ENCODE measurements at places on chromosomes 5 and 9. TPM values are rescaled to one million over a fixed set of nuclear protein-coding genes. Genes with fewer than 3 reads are reported as not detected.

DNA sequence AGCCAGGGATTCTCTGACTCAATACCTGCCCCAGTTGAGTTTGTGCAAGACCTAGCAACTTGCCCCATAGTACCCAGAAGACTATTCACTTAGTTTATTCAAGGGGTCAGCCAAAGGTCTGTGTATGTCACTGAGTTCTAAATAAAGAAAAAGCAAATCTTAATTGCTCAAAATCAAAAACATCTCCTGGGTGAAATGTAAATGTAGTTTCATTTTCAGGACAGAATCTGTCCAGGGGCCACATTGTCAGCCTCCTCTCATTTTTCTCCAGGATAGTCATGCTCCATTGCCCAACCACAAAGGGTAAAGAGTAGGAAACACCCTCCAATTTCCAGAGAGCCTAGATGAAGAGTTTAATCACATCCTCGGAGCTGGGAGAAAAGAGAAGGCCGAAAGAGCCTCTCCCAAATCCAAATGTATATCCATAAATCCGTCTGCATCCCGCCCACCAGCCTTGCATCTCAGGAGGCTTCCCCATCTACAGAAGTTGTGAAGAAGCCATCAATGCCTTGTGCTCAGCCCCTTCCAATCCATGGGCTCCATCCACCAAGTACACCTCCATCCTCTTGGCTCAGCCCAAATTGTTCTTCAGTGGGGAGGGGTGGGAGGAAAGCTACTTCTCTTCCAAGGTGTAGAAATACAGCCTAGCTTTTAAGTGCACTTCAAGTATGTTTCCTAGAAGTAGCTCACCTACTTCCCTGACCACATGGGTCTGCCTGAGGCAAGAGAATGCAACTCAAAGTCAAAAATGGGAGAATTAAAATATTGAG lies 26.9 kb downstream of the ADAM19 start:
- no peak for DNase-seq

DNA sequence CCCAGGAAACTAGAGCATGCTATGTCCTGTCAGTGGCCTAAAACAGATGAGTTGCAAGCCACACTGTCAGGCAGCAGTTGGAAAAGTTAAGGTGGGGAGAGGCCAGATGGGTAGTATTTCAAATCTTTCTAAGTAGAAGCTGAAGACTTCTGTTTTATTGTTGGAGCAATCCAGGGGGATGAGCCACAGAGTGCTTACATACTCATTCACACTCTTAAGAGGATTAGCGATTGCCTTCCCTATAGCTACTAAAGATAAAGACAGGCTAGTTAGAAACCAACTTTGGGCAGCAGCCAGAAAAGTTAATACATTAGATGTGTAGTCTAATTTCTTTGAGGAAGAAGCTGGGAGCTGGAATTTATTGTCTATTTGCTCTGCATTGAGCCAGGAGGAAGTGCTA lies 61.7 kb upstream of the ELAVL2 start:
- DNase-seq = no peak

DNA sequence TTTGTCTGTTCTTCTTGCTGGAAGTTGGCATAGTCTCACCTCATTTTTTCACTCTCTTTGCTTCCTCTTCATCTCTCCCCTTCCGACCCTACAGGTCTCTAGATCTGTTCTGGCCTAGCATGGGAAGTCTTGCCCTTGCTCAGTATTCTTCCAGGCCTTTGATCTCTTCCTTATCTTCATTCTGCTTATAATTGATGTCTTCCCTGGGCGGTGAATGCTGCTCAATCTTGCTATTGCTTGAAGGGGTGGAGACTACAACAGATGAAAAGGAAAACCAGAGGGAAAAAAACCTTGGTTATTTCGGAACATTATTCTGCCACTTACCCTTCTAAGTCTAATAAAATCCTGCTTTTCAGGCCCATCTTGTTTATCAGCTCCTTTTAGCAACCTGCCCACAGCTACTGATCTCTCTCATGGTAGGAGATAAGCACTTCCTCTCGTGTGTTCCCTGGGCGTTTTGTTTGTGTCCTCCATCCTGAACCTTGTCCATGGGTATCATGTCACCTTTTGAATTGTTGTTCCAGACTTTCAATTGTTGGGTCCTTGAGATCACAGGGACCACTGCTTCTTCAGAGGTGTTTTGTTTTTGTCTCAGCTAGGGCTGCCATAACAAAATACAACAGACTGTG lies 375.6 kb downstream of the ADGRV1 start:
- no peak for DNase-seq

- DNase-seq = no peak
Observed at GRCh38 chr5:82738681-82739269, 338.4 kb downstream of the TMEM167A start.

DNA sequence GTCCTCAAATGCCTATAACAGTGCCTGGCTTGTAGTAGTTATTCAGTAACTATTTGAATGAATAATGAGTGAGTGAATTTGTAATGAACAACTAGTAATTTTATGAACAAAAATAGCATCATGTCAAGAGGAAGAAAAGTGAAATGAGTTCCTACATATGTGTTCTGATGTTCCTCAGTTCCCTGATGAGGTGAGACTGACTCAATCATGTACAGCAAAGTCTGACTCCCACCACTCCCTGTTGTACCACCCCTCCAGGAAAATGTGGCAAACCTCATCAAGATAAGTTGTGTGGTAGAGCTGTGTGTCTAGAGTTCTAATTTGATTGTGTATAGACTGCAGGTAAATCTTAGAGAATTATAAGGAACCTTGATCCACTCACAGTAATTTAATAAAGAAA lies 201.6 kb downstream of the GOLPH3 start:
- DNase-seq = no peak

DNA sequence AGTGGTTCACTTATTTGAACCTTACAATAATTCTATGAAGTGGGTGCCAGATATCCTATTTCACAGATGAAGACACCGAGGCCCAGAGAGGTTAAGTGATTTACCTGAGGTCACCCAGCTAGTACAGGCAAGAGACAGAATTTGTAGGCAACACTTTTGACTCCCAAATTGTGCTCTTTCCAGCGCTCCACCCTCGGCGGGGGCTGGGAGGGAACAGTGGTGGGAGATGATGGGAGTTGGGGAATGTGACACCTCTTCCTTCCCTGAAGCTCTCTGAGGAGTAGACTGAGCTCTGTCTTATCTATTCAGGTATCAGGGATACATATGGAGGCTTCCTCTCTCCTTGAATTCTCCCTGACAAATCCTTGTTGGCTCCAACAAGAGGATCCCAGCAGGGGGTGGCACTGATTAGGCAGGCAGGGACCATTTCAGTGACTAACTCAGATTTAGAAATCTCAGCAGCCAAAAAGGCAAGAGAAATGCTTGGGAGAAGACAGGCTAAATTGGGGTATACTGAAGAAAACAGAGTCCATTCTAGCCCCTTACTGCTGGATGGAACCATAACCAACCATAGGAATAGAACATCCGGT lies 95.8 kb upstream of the PANK3 start:
- no peak for DNase-seq

- no peak for DNase-seq
Observed at GRCh38 chr9:31393240-31393639, 991.2 kb upstream of the ACO1 start.

DNA sequence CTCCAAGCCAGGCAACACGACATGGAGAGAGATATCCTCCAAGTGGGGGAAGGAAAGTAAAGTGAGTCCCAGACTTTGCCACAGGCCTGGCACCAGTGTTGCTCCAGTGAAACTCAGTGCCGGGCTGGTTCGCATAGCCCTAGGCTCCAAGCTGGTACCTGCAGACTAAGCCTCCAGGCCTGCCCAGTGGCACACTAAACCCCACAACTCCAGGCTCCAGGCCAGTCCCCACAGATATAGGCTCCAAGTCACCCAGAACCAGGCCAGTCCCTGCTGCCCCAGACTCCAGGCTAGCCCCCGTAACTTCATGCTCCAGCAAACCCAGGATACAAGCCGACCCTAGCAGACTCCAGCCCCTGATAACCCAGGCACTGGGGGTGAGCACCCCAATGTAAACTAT lies 23.0 kb upstream of the AP3B1 start:
- no peak for DNase-seq

DNA sequence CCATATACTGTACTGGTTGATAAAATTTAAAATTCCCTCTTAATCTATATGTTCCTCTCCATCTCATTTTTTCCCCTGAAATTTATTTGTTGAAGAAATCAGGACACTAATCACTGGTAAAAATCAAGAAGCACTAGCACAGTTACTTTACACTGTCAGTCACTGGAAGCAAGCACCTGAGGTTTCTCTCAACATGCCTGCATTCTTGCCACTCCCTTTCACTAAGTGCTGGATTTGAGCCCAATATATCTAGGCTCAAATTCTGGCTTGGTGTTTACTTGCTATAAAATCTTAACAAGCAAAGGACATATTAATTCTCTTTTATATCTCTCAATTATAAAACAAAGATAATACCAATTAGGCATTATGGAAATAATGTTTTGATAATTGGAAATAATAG lies 58.6 kb downstream of the DIAPH1 start:
- DNase-seq = peak; percentile 33

- DNase-seq = no peak
Observed at GRCh38 chr5:43515678-43516048, 715 bp upstream of the C5orf34 start.

- DNase-seq = peak; percentile 4
Observed at GRCh38 chr5:39274398-39275085, 55.2 kb upstream of the FYB1 start.

GRCh38 chr5:133780619-133781280 lies 168.4 kb upstream of the FSTL4 start:
- no peak for DNase-seq

- DNase-seq = no peak
Observed at GRCh38 chr5:164487939-164488338, 982.5 kb downstream of the MAT2B start.

- DNase-seq = no peak
Observed at GRCh38 chr9:93184432-93185265, 710 bp downstream of the WNK2 start.

GRCh38 chr9:95907794-95908193 lies 32.3 kb downstream of the ERCC6L2 start:
- no peak for DNase-seq

DNA sequence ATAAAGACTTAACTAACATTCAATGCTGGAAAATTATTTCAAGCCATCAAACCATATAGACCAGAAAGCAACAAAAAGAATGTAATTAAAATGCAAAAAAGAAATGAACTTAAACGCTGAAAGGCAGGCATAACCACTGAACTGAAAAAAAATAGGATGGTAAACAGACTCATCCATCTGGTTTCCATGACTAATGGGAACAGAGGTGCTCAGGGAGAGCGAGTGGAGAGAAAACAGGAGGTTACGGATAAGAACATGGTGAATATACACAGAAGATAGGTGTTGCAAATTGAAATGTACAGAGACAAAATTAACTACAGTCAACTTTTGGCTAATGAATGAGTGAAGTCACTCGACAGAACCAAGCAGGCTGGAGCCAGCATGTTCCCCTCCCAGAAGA lies 43.5 kb upstream of the RNF38 start:
- no peak for DNase-seq

OR13D1 gene
- not detected for total RNA-seq

IFNK gene
- total RNA-seq = not detected

HSPB3 gene
- not detected for total RNA-seq
